ENCODE measurements at places on chromosomes 4 and X.

DNA sequence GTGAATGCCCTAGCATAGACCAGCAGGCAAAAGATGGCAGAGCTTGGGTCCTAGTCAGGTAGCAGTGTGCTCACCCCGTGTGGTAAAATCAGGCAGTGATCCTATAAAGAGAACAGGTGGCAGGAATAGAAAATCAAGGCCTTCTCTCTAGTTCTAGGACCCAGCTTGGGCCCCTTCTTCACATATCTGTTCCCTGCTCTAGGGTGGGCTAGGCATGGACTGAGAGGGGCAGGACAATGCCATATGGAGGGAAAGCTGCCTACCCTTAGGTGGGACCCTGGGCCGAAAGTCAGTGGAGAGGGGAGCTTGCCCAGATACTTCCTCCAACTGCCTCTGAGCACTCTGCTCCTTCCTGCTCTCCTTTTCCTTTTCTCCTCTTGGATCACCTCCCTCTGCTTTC, 117.4 kb upstream of the NALF2 start:
- DNase-seq, result no peak
- H3K36me3 ChIP-seq, result no peaks in the 10 kb centered on the region
- H3K4me3 ChIP-seq, result no peak overlapping the region
- H3K27me3 ChIP-seq, result no peaks in the 10 kb centered on the region

DNA sequence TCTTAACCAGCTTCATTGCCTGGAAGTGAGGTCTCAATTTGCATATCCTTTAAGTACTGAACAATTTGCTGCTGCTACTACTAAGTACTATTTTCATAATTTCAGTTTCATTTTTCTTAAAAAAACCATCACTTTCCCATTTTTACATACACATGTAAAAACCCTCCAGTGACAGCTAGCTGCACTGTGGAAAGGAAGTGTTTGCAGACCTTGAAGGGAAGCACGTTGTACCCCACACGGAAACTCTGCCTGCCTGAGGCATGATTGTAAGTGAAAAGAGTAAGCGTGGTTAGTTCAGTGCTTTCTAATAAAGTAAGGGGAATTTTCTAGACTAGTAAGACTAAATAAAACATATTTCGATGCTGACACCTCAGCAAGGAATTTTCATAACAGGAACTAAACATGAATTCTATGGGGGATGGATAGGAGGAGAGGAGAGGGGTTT, 103.6 kb downstream of the RAPGEF2 start:
- no peaks in the 10 kb centered on the region for H3K36me3 ChIP-seq
- peak overlapping the region; percentile 36 for H3K4me3 ChIP-seq
- no peak overlapping the region for H3K27ac ChIP-seq
- H3K27me3 ChIP-seq, result no peaks in the 10 kb centered on the region
- no peak for DNase-seq
- peaks cover 44% of the 10 kb centered on the region for H3K4me1 ChIP-seq

- no peak for DNase-seq
- peak overlapping the region; percentile 68 for H3K27ac ChIP-seq
- no peaks in the 10 kb centered on the region for H3K27me3 ChIP-seq
Observed at GRCh38 chr4:113958766-113959538, 20.5 kb downstream of the ARSJ start.

DNA sequence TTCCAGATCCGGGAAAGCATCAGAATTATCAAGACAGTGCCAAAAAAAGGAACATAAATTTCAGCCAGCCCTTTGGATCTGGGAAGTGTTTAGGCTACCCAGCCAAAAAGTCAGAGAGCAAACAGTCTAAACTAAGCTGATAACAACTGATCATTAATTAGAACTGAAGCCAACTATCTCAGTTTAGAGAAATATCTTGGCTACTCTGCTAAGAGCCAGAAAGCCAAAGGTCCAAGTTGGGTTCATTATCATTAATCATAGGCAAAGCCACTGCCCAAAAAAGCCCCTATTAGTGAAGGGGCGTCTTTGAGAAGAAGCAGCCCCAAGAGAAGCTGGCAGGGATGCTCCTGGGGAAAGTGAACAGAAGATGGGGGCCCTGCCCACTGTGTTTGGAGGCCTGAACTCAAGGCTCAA, 37.0 kb upstream of the SHISA3 start:
- H3K27ac ChIP-seq, result no peak overlapping the region
- H3K36me3 ChIP-seq, result no peaks in the 10 kb centered on the region
- no peak for DNase-seq

DNA sequence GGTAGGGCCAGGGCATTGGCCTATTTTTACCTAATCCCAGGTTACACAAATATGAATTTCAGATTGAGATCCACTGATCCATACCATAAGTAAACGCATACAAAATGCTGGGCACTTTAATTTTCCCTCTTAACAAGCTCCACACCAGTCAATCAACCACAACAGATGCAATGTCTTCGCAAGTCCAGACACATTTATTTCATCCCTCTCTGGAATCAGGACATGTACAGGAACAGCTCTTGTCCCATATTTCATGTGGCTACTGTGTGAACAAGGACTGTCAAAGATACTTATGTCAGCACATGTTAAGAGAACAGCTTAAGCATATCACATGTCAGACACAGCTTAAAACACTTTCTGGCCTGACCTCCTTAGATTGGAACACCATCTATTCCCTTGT, 145.9 kb downstream of the PPP3CA start:
- no peak overlapping the region for H3K4me3 ChIP-seq
- H3K27me3 ChIP-seq, result no peaks in the 10 kb centered on the region
- no peaks in the 10 kb centered on the region for H3K36me3 ChIP-seq
- H3K27ac ChIP-seq, result no peak overlapping the region
- DNase-seq, result no peak
- H3K4me1 ChIP-seq, result peaks cover 20% of the 10 kb centered on the region

DNA sequence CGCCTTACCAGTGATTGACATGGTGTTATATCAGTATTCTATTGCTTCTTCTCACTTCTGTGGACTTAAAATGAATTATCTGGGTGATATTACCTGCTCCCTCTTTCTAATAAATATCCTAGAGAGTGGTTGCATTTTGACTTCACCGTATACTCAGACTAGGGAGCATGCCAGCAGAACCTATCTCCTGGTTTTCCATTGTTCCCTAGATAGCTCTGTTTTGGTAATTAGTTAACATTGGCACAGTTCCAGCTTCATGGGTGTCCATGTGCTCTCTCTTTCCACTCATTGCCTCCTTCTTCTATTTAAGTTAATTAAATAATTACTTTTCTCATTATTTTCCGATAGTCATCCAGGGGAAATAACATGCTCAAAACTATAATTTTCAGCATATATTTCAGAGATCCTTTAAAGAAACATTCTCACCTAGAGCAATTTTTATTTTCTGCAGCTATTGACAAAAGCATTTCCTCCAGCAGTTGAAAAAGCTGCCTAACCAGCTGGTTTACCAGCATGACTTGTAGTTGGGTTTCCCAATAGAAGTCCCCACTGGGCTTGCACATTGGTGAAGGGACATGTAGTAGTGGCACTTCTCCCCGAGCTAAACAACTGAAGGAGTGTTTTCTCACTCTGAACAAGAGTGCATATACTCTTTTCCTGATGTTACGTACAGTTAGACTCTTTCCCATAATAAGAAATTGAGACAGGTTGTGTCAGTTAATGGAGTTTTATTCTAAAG, 27.9 kb upstream of the PAPSS1 start:
- H3K36me3 ChIP-seq, result no peaks in the 10 kb centered on the region
- no peak overlapping the region for H3K4me3 ChIP-seq
- H3K27me3 ChIP-seq, result no peaks in the 10 kb centered on the region
- DNase-seq, result no peak
- H3K4me1 ChIP-seq, result no peaks in the 10 kb centered on the region

- no peak for DNase-seq
- no peak overlapping the region for H3K4me3 ChIP-seq
- H3K36me3 ChIP-seq, result no peaks in the 10 kb centered on the region
- H3K4me1 ChIP-seq, result no peaks in the 10 kb centered on the region
- H3K27me3 ChIP-seq, result no peaks in the 10 kb centered on the region
Observed at GRCh38 chrX:110286106-110286505, 31.8 kb downstream of the AMMECR1 start.

- H3K27ac ChIP-seq, result no peak overlapping the region
- H3K4me3 ChIP-seq, result no peak overlapping the region
- no peak for DNase-seq
Observed at GRCh38 chr4:113560579-113560978, 201.0 kb downstream of the CAMK2D start.

- no peak overlapping the region for H3K4me3 ChIP-seq
- H3K27ac ChIP-seq, result no peak overlapping the region
- H3K4me1 ChIP-seq, result no peaks in the 10 kb centered on the region
Observed at GRCh38 chrX:13752646-13753045, 18.1 kb downstream of the OFD1 start.

DNA sequence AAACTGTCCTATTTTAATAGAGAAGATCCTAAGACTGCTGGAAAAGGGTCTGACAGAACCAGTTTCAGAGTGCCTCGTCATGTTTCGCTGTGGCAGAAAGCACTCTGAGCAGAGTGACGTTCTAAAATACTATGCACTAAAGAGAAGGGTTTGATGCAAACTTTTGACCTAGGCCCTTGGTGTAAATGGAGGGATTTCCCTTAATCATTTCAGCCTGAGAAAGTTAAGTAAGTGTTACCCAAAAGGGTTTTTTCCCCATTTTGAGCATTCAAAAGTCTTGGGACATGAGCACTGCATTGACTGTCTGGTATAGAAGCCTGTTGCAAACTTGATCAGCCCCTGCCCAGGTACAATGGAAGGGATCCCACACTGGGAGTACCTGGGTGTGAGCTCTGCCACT, 157.5 kb upstream of the ATOH1 start:
- no peak overlapping the region for H3K27ac ChIP-seq
- no peaks in the 10 kb centered on the region for H3K36me3 ChIP-seq
- no peaks in the 10 kb centered on the region for H3K4me1 ChIP-seq
- H3K4me3 ChIP-seq, result no peak overlapping the region
- no peaks in the 10 kb centered on the region for H3K27me3 ChIP-seq
